ENCODE measurements at places on chromosomes 2 and 18.
A peak's percentile ranks its signal among the peaks of the same experiment; 100 is the strongest.

GRCh38 chr2:238242731-238243495 lies 3.1 kb upstream of the HES6 start:
- no peak for DNase-seq

- no peak for DNase-seq
Observed at GRCh38 chr2:709138-709765, 32.0 kb upstream of the TMEM18 start.

DNA sequence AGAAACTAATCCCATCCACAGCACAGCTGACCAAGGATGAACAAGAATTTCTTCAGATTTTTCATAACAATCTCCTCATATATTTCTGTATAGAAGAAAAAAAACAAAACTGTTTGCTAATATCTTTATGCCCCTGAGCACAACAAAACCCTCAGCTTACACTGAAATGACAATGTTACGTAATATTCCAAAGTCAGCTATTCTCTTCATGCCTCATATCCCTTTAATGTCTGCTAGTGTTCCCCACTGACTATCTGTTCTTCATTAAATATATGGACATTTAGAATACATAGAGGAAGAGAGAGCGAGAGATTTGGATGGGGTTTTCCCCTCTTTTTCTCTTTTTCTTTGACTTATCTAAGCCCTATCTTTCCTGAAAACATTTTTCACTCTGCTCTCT lies 87.9 kb upstream of the GULP1 start:
- no peak for DNase-seq

DNA sequence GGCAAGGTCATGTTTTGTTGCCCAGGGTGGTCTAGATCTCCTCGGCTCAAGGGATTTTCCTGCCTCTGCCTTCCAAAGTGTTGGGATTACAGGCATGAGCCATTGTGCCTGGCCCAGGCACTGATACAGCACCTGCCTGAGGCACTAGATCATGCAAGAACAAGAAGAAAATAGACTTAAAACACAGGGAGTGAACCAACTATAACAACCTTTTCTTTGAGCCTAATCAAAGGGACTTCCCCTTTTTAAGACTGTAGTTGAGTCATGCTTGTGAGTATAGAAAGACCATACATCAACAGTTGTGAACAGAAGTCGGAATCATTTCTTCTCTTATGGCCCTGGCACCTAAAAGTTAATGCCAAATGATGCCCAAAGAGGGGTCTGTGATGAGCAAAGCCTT lies 47.9 kb upstream of the MAPRE2 start:
- no peak for DNase-seq

GRCh38 chr2:159091381-159091780 lies 122.9 kb downstream of the TANC1 start:
- peak; percentile 14 for DNase-seq

- DNase-seq = no peak
Observed at GRCh38 chr2:235776531-235776930, 282.7 kb downstream of the AGAP1 start.

GRCh38 chr2:31176742-31177141 lies 38.5 kb upstream of the GALNT14 start:
- DNase-seq = no peak

- no peak for DNase-seq
Observed at GRCh38 chr2:73043929-73044832, 27.3 kb downstream of the SFXN5 start.

DNA sequence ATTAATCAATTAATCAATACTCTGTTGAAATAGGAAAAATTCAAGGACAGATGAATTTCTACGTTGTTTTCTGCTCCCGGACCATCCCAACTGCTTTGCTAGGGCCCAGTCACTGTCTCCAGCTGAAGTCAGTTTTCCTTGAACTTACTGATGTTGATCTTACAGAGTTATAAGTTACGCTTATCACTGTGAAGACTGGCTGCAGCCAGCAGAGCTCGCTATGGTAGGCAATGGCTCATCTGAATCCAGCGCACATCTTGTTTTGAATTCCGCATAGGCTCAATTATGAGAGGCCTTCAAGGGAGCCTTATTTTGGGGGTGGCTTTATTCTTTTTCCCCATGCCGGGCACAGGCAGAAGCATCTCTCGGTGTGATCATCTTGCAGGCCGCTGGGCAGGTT lies 2.7 kb downstream of the MC2R start:
- no peak for DNase-seq
